ENCODE measurements at places on chromosomes 4 and X.

DNA sequence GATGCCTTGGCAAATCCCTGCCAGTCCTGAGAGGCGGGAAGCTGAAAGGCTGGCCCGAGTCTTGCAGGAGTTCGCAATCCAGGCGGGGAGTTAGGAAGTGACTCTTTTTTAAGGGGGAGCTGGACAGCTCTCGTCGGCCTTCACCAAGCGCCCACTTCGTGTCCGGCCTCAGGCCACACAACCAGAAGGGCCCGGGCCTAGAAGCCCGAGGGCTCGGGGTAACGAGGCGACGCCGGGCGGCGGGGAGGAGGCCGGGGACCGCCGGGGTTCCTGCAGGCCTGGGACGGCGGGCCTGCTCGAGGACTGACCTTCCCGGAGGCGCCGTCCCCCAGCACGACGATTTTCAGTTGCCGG, 395 bp downstream of the RAB28 start:
- DNase-seq, result peak; percentile 73

DNA sequence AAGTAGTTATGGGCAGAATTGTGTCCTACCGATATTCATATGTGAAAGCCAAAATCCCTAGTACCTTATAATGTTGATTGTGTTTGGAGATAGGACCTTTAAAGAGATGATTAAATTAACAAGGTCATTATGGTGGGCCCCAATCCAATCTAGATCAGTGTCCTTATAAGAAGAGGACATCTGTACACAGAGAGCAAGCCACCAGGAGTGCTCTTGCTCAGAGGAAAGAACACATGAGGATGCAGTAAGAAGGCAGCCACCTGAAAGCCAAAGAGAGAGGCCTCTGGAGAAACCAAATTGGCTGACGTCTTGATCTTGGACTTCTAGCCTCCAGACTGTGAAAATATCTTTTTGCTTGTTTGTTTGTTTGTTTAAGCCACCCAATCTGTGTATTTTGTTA, 1290.8 kb upstream of the PABPC4L start:
- DNase-seq, result no peak

GRCh38 chr4:137934911-137935310, 307.2 kb downstream of the SLC7A11 start:
- DNase-seq, result no peak

DNA sequence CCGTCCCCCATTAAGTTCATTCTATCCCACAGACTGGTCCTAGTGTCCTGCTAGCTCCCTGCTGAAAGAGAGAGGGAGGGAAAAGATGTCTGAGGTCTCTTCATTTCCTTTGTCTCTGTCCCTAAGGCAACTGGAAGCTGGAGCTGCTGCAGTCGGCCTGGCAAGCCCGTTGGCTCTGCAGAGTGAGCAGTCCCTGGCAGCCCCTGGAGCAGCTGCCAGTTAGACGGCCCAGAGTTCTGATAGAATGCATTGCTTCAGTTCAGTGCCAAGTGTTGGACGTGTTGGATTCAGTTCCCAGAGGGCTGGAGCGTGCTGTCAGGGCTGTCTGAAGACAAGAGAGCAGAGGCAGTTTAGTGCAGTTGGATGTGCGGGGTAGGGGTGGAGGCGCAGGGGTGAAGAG, 975 bp downstream of the KCNE5 start:
- DNase-seq, result no peak

DNA sequence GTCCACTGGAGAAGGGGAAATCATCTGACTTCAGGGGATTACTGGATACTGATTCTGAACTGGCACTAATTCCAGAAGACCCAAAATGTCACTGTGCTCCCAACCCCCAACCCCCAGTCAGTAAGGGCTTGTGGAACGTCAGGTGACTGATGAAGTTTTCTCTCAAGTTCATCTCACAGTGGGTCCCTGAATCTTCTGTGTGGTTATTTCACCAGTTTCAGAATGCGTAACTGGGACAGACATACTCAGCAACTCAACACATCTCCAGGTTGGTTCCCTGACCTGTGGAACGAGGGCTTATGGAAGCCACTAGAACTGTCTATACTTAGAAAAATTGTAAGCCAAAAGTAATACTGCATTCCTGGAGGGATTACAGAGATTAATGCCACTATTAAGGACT, 45.3 kb downstream of the DDX60L start:
- no peak for DNase-seq

DNA sequence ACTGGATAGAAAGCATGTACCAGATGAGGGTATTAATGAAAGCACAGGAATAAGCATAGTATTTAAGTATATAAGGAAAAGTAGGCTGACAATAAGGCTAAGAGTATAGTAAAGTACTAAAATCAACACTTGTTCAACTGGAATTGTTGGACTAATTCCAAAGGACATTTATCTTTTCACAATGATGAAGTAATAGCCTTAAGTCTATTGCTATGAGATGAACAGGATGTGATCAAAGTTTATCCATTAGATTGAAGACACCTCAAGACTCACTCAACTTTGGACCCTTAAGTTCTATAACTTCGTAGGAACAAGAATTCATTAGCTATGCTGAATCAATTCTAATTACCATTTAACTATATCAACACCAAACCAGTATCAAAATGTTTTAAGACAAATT, 7.6 kb downstream of the MAD2L1 start:
- peak; percentile 36 for DNase-seq

DNA sequence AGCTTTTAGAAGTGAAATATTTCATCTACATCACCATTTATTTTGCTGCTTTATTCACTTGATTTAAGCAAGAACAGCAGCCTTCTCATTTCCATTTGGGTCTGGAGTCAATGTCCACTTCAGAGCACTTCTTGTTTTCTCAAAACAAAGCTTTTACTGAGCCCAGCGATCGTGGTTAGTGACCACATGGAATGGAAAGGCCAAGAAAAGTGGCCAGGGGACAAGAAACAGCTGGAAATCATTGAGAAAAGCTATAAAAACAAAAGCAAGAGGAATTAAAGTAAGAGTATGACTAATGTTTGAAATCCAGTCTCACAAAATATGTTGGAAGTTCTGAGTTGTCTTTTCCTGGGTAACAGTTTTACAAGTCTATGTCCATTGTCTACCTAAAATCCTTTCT, 328.4 kb upstream of the INTU start:
- no peak for DNase-seq

DNA sequence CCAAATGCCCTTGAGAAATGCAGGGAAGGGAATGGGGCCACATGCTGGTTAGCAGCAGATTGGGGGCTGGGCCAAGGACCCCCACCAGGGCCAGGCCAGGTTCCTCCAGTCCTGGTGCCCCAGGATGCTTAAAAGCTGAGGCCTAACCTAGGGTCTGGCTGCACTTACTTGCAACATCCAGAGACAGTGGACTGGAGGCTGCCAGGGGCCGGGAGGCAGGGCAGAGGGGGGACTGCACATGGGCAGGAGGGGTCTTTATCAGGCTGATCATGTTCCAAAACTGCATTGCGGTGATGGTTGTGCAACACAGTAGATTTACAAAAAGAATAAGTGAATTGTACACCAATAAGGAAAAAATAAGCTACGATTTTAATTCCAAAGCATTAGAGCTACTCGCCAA, 36.8 kb upstream of the C4orf50 start:
- DNase-seq, result no peak

GRCh38 chr4:3487861-3488260, 24.8 kb downstream of the DOK7 start:
- DNase-seq, result no peak

DNA sequence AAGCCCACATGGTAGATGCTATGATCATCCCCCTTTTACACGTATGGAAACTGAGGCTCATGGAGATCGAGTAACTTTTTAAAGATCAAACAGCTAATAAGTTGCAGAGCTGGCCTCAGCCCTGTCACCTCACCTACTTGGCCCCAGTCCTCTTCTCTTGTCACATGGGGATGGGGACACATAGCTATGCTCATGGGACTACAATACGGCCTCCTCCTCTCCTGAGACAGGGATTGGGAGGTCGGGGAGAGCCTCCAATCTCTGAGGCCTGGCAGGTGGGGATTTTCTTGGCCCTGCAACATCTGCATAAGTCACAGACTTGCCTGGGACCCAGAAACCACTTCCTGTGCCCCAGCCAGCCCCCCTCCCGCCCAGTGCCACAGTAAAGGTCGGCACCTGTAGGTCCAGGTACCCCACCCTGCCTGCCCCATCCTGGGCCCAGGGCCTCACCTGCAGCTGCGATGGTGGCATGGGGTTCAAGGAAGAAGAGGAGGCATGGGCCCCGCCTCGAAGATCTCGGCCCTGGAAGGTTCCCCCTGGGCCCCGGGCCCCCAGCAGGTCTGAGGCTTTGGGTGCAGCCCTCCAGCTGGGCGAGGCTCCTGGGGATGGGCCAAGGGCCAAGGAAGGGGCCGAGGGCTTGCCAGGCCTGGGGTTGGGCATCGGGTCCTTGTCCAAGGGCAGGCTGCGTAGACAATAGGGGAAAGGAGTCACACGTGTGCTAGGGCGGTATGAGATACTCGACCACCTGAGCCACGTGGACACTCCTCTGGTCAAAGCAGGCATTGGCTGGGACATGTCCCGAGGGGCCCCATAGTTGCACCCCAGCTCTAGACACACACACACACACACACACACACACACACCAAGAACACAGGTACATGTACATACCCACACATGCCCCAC, 6.4 kb downstream of the FOXP3 start:
- DNase-seq, result no peak

DNA sequence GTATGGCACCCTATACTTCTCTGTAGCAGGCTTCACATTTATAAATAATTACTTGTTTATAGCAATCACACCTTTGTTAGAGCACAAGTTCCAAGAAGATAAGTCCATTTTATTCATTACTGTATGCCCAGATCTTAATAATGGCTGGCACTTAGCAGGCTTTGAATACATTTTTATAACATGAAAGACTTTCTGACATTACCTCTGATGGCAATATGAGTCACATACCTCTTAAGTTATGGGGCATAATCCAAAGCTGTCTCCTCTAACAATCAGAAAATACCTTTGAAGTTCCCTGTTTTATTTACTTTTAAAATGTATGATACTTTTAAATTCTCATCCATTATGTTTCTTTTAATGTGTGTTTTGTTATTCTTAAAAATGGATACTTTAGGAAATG, 12.2 kb downstream of the SCRG1 start:
- no peak for DNase-seq

DNA sequence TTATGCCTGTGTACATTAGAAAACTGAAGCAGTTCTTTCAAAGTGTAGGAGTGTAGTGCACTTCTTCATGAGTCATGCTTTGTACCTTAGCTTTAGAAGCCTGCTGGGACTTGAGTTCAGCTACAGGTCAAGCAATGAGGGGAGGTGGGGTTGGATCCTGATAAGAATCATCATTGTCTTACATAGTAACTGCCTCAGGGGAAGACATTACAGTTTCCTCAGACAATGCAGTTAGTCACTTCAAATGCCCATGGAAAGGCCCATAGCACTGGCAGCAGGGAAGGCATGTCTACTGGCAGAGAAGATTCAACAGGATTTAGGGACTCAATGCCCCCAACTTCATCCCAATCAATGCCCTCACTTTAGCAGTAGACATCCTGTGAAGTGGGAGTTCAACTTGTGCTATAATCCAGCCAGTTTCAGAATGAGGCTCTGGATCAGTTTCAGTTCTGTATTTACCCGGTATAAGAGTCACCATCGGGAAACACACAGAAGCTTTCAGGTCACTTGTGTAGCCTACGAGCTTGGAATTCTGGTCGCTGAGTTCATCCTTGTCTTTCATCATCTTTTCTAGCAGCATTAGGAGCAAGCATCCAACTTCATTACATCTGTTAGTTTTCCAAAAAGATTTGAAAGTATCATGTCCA, 1216.5 kb downstream of the RAPGEF2 start:
- DNase-seq, result peak; percentile 37

GRCh38 chr4:123651066-123651465, 254.5 kb downstream of the SPRY1 start:
- no peak for DNase-seq

DNA sequence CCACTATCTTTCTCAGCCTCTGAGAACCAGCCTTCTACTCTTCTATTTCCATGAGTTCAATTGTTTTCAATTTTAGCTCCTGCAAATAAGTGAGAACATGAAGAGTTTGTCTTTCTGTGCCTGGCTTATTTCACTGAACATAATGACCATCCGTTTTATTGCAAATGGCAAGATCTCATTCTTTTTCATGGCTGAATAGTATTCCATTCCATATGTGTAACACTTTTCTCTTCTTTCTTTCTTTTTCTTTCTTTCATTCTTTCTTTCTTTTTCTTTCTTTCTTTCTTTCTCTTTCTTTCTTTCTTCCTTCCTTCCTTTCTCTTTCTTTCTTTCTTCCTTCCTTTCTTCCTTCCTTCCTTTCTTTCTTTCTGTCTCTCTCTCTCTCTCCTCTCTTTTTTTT, 228.7 kb downstream of the SHOX start:
- no peak for DNase-seq

- DNase-seq, result peak; percentile 64
Observed at GRCh38 chr4:38860788-38861424, 4.3 kb upstream of the TLR6 start.

GRCh38 chr4:23324021-23324690, 565.7 kb downstream of the PPARGC1A start:
- peak; percentile 6 for DNase-seq

DNA sequence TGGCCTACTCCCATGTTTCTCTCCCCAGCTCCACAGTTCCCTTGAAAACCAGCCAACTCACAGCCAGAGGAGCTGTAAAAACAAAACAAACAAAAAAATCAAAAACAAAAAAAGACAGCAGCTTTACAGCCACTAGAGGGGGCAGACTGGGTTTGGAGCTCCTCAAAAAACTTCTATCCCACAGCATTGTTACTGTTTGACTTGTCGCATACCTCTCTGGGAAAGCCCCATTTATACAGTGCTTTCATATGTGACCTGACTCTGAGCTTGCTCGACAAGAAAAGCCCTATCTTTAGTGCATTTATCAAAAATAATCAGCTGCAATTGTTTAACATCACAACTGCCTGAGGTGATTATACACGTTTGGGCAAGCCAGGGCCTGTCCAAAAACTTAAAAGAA, 21.6 kb downstream of the TSPAN6 start:
- DNase-seq, result peak; percentile 74

DNA sequence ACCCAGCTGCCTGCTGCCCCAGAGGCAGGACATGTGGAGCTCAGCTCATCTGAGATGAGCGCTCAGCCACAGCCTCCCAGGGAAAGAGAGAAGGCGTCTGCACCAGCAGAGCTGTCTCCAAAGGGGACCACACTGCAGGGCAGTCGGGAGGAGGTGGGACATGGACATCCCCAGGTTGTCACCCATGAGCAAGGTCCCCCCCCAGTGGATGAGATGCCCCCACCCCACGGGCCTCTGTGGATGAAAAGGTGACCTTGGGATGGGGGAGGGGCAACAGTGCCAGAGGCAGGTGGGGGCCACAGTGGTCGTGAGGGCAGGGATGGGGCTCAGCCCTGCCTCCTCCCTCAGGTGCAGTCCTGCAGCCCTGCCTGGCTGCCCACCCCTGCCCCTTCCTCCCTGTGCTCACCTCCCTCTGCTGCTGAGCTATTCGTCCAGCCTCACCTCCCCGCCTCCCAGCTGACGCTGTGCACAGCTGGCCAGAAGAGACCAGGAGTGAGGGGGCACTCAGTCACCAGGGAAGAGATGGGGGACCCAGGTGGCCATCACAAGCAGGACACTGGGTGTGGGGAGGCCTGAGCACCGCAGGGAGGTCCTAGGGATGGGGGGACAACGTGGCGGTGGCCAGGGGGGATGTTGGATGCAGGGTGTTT, 9.3 kb downstream of the NKX1-1 start:
- DNase-seq, result no peak

GRCh38 chrX:121036951-121037350, 10.5 kb upstream of the GLUD2 start:
- no peak for DNase-seq

GRCh38 chr4:95232358-95233156, 316.2 kb downstream of the UNC5C start:
- DNase-seq, result no peak

GRCh38 chr4:73908965-73909364, 39.8 kb downstream of the CXCL1 start:
- DNase-seq, result no peak
